ENCODE measurements at places on chromosomes 2 and 18. TPM values are rescaled to one million over a fixed set of nuclear protein-coding genes. Genes with fewer than 3 reads are reported as not detected.

GRCh38 chr2:217421834-217422233 is 562.0 kb upstream of the TNP1 start:
- H3K4me1 ChIP-seq, result no peaks in the 10 kb centered on the region
- DNase-seq, result no peak
- H3K36me3 ChIP-seq, result no peaks in the 10 kb centered on the region
- no peaks in the 10 kb centered on the region for H3K27me3 ChIP-seq

GRCh38 chr18:79754022-79754761 is 43.5 kb upstream of the KCNG2 start:
- H3K27me3 ChIP-seq, result no peaks in the 10 kb centered on the region
- H3K36me3 ChIP-seq, result peaks cover 17% of the 10 kb centered on the region
- no peak overlapping the region for H3K4me3 ChIP-seq
- no peaks in the 10 kb centered on the region for H3K4me1 ChIP-seq
- H3K27ac ChIP-seq, result no peak overlapping the region

GRCh38 chr2:133723133-133723532 is 154.9 kb upstream of the NCKAP5 start:
- peaks cover 13% of the 10 kb centered on the region for H3K4me1 ChIP-seq
- no peak overlapping the region for H3K27ac ChIP-seq
- no peaks in the 10 kb centered on the region for H3K36me3 ChIP-seq
- DNase-seq, result no peak
- no peaks in the 10 kb centered on the region for H3K27me3 ChIP-seq
- no peak overlapping the region for H3K4me3 ChIP-seq

DNA sequence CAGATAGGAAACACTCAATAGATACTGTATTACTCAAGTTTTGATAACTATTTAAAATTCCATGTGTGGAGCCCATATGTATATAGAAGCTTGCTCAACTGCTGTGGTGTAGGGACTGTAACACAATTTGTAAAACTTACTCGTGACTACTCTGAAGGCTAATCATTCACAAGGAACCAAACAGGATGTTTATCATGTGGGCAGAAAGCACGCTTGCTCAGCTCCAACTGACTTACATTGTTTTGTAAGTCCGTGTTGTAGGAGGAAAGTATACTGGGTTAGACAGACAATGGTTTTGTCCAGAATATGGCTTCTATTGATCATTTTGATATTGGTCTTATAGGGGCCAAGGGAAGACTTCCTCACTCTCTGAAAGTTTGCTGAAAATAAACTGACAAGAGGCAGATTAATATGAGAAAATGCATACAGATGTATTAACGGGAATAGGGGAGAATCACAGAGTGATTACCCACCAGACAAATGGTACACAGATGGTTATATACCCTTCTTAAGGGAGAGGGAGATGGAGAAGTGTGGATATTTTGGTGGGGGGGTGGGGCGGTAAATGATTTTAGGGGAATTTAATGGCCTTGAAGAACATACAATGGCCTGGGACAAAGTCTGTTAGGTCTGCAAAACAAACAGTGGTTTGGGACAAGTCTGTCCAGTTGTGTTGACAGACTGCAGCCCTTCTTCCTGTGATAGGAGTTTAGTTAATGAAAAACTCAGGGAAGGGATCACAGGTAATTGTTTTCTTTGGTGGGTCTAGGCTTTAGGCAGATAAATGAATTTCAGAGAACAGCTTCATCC is 259.3 kb upstream of the SP5 start:
- H3K36me3 ChIP-seq, result no peaks in the 10 kb centered on the region
- no peak overlapping the region for H3K27ac ChIP-seq
- H3K4me3 ChIP-seq, result no peak overlapping the region
- no peaks in the 10 kb centered on the region for H3K27me3 ChIP-seq
- peaks cover 25% of the 10 kb centered on the region for H3K4me1 ChIP-seq

DNA sequence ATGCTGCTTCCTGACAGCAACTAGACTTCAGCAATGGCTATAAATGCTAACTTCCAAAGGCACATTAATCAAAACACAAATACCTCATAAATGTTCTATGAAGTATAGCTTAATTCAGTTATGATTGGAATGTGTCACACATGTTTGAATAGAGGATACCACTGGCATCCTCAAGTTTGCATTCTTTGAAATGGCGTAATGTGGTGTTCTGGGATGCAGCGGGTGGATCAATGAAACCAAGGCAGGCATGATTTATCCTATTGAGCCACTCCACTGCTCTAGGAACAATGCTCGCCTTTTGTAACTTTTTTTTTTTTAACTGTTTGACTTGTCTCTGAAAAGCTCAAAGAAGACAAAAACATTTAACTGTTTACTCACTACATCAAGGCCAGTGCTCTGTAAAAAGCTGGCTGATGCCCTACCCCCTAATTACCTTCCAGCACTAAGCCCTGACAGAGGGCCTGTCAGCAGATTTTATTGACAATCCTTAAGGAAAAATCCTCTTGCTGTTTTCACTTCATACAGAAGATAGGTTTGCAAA is 278.8 kb upstream of the SESTD1 start:
- DNase-seq, result peak; percentile 59
- H3K27me3 ChIP-seq, result no peaks in the 10 kb centered on the region
- H3K36me3 ChIP-seq, result no peaks in the 10 kb centered on the region
- no peak overlapping the region for H3K27ac ChIP-seq
- no peak overlapping the region for H3K4me3 ChIP-seq

DNA sequence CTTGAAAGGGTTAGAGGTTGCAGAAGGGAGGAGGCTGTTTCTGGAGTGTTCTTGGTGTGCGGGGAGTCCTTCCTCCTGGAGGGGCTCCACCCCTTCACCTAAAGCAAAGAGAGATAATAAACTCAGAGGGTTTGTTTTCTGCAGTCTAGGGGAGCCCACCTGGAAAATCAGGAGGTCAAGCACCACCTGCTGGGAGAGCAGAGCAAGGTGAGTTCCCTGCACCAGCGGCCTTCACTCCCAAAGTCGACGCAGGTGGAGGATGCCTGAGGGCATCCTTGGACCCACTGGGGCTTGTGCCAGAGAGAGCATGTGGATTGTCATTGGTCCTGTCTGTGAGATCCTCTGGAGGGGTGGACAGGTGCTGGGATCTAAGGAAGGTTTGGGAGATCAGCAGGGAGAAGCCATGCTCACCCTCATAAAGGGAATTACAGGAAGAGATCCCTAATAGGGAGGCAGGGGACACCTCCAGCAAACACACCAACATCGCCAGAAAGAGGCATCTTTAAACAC is 116.7 kb downstream of the KCNF1 start:
- H3K4me1 ChIP-seq, result no peaks in the 10 kb centered on the region
- H3K27me3 ChIP-seq, result peaks cover 24% of the 10 kb centered on the region
- H3K27ac ChIP-seq, result no peak overlapping the region
- no peak for DNase-seq
- H3K36me3 ChIP-seq, result no peaks in the 10 kb centered on the region

GRCh38 chr2:64000630-64001381 is 18.4 kb downstream of the VPS54 start:
- no peaks in the 10 kb centered on the region for H3K36me3 ChIP-seq
- H3K27me3 ChIP-seq, result no peaks in the 10 kb centered on the region
- DNase-seq, result no peak
- no peak overlapping the region for H3K4me3 ChIP-seq

The CDKL4 gene
- not detected for total RNA-seq

- no peak for DNase-seq
- H3K4me3 ChIP-seq, result no peak overlapping the region
- peaks cover 7% of the 10 kb centered on the region for H3K36me3 ChIP-seq
- H3K27me3 ChIP-seq, result no peaks in the 10 kb centered on the region
- no peaks in the 10 kb centered on the region for H3K4me1 ChIP-seq
Observed at GRCh38 chr2:43531251-43531650, 64.6 kb downstream of the THADA start.

DNA sequence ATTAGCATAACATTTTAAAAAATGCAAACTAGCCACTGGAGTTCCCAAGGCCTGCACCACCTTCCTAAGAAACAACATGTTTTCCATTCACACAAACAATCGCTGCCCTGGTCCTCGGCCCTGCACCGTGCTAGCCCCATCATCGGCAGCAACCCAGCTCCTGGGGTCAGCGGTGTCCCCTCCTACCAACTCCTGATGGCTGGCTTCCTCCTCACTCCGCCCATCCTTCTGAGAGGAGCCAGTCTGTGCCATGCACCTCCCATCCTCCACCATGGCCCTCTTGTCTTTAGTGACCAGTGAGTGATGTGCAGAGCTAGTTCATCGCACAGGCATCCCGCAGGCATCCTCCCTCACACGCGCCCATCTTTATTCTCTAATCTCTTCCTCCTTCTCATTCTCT is 81.9 kb downstream of the LONRF2 start:
- no peaks in the 10 kb centered on the region for H3K27me3 ChIP-seq
- H3K4me3 ChIP-seq, result no peak overlapping the region
- DNase-seq, result no peak

The PLCD4 gene
- total RNA-seq, result 11.7 TPM

The C2orf69 gene
- total RNA-seq, result 15.0 TPM

The CFC1 gene
- total RNA-seq, result not detected

GRCh38 chr2:96153991-96154431 is 8.8 kb upstream of the DUSP2 start:
- H3K4me1 ChIP-seq, result no peaks in the 10 kb centered on the region
- DNase-seq, result no peak
- H3K27me3 ChIP-seq, result no peaks in the 10 kb centered on the region
- no peaks in the 10 kb centered on the region for H3K36me3 ChIP-seq
- no peak overlapping the region for H3K27ac ChIP-seq

The EML4 gene
- total RNA-seq, result 38.3 TPM

The ICOS gene
- not detected for total RNA-seq

DNA sequence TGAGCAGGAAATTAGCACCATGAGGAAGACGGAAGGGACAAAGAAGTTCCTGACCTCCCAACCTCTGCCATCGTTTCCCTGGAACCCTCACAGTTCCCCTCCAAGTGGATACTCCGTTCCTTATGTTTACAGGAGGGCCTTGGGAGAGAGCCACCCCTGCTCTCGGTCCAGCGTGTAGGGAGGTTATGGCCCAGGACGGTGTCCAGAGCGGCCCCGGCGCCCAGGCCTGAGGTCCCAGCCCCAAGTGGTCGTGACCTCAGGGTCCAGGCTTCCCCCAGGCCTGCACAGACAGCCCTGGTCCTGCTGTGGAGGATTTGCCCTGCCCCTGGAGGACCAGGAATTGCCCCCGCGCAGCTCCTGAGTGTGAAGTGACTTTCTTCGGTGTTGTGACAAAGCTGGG is 61.8 kb upstream of the RBM44 start:
- H3K27ac ChIP-seq, result no peak overlapping the region
- H3K36me3 ChIP-seq, result peaks cover 25% of the 10 kb centered on the region
- no peaks in the 10 kb centered on the region for H3K27me3 ChIP-seq
- H3K4me1 ChIP-seq, result peaks cover 13% of the 10 kb centered on the region
- no peak for DNase-seq

The GNAL gene
- 0.23 TPM for total RNA-seq

The CLHC1 gene
- total RNA-seq, result 1.8 TPM

The DIPK1C gene
- total RNA-seq, result not detected

The GAL3ST2 gene
- not detected for total RNA-seq

- no peaks in the 10 kb centered on the region for H3K36me3 ChIP-seq
- no peaks in the 10 kb centered on the region for H3K27me3 ChIP-seq
- peak overlapping the region; percentile 88 for H3K27ac ChIP-seq
Observed at GRCh38 chr2:237867465-237867864, 8.0 kb downstream of the RAMP1 start.

DNA sequence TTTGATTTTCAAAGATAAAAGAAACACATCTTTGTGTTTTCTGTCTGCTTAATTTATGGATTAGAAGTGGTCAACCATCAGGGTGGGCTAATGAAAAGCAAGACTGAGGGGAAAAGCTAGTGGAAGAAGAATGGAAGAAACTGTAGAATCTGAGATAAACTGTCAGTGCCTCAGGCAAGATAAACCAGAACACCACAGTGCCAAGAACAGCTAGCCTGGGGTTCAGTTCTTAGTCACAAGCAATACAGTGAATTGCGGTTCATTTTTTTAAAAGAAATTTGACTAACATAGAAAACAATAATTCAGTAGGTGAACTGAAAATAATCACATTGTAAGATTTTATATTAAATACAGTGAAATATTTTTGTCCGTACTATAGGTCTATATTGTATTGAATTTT is 22.0 kb upstream of the LNPK start:
- H3K36me3 ChIP-seq, result no peaks in the 10 kb centered on the region
- peaks cover 59% of the 10 kb centered on the region for H3K27me3 ChIP-seq
- H3K4me3 ChIP-seq, result no peak overlapping the region
- no peaks in the 10 kb centered on the region for H3K4me1 ChIP-seq
- DNase-seq, result no peak
- no peak overlapping the region for H3K27ac ChIP-seq
